Activated effector memory CD4-positive, alpha-beta T cell treated with anti-CD3 and anti-CD28 coated beads, Interleukin-2, amount 50 U/mL, for 16 hours (primary cell): ENCODE measurements at places on chromosomes 6 and 20.

- peak; percentile 34 for DNase-seq
These were observed 34.7 kb upstream of the TGM2 start for GRCh38 chr20:38199501-38200390.

- no peak for DNase-seq
These were observed 12.2 kb downstream of the RRP36 start for GRCh38 chr6:43033496-43034189.

- DNase-seq: no peak
These were observed 41.0 kb upstream of the GLP1R start for GRCh38 chr6:39007575-39007974.

DNA sequence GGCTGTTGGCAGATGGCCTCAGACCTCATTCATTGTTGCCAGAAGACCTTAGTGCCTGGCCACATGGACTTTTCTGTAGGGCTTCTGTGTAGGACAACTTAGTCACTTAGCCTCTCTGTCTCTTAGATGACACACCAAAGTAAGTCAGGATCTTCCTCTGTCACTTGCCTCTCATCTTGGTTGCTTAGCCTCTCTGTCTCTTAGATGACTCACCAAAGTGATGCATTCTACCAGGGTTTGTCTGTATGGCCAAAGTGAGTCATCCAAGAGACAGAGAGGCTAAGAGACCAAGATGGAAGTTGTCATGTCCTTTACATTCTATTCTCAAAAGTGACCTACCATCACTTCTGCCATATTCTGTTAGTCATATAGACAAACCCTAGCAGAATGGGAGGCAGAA is 255.9 kb upstream of the DEFB112 start:
- DNase-seq: no peak

DNA sequence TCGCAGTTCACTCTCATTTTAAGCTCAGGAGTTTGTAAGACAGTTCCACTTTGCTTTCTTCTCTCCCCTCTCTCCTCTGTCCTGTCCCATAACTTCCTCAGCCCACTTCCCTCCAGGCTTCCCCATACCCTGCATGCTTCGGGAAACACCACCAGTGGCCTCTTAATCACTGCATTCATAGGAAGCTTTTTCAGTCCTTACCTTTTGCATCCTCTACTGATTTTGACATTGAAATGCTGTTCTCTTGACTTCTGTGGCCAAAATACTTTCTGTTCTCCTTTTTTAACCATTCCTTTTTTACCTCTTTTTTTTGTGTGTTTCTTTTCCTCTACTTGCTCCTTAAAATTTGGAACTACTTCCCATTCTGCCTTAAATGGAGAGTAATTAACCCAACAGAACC is 69.7 kb downstream of the HIVEP1 start:
- DNase-seq: no peak

DNA sequence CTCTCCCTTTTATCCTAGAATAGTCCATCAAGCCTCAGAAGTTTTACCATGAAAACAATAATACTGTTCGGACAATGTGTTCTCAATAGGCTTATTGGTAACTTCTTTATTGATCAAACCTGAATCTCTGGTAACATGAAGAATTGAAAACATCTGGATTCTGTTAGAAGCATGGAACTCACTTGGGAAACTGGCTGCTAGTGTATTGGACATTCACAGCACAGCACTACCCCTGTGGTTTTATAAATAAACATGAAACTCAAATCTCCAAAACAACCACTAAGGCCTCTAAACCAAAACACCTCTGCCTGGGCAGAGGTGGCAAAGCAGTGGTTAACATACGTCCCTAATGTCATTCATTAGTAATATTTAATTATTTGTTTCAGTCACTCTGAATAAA is 157.6 kb upstream of the KCNQ5 start:
- DNase-seq: no peak

- DNase-seq: no peak
These were observed 308.2 kb downstream of the EYA4 start for GRCh38 chr6:133549371-133549801.

- no peak for DNase-seq
These were observed 64.9 kb upstream of the AFDN start for GRCh38 chr6:167761794-167762258.
